ENCODE measurements at places on chromosomes 6 and 20.

- no peak overlapping the region for H3K4me3 ChIP-seq
- no peaks in the 10 kb centered on the region for H3K27me3 ChIP-seq
- no peaks in the 10 kb centered on the region for H3K36me3 ChIP-seq
- H3K27ac ChIP-seq = no peak overlapping the region
These were observed 71.3 kb upstream of the EYA2 start for GRCh38 chr20:46823271-46823751.

- H3K4me3 ChIP-seq = no peak overlapping the region
- no peak overlapping the region for H3K27ac ChIP-seq
- H3K36me3 ChIP-seq = no peaks in the 10 kb centered on the region
- no peak for DNase-seq
- no peaks in the 10 kb centered on the region for H3K27me3 ChIP-seq
- no peaks in the 10 kb centered on the region for H3K4me1 ChIP-seq
These were observed 306.1 kb downstream of the ZNF217 start for GRCh38 chr20:53287357-53288042.

DNA sequence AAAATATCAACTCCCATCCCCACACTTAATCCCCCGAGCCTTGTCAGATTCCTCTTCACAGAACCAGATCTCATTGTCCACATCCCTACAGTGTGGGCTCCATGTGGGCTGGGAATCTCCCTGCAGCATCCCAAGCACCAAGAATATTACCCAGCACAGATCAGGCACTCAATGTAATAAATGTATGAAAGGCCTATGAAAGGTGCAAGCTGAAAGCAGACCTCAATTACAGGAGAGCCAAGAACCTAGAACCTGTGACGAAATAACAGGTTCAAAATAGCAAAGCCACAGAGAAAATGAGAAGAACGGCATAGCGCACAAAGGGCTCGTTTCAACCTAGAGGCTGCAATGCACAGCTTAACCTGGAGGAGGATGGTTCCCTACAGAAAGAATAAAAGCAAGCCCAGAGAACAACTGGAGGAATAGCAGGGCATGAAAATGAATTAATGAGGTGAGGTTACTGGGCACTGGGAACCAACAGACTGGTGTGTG lies 3.1 kb downstream of the SLC23A2 start:
- no peak overlapping the region for H3K4me3 ChIP-seq
- H3K27me3 ChIP-seq = no peaks in the 10 kb centered on the region
- peaks cover 15% of the 10 kb centered on the region for H3K4me1 ChIP-seq
- H3K36me3 ChIP-seq = no peaks in the 10 kb centered on the region

- DNase-seq = no peak
- H3K27me3 ChIP-seq = peaks cover 15% of the 10 kb centered on the region
- no peaks in the 10 kb centered on the region for H3K36me3 ChIP-seq
- H3K27ac ChIP-seq = no peak overlapping the region
- no peaks in the 10 kb centered on the region for H3K4me1 ChIP-seq
These were observed 767 bp upstream of the PAX1 start for GRCh38 chr20:21704408-21705385.

GRCh38 chr6:43339168-43339567 lies 30.3 kb downstream of the ZNF318 start:
- H3K27me3 ChIP-seq = no peaks in the 10 kb centered on the region
- no peak overlapping the region for H3K4me3 ChIP-seq
- no peaks in the 10 kb centered on the region for H3K4me1 ChIP-seq
- no peak for DNase-seq
- H3K27ac ChIP-seq = no peak overlapping the region

DNA sequence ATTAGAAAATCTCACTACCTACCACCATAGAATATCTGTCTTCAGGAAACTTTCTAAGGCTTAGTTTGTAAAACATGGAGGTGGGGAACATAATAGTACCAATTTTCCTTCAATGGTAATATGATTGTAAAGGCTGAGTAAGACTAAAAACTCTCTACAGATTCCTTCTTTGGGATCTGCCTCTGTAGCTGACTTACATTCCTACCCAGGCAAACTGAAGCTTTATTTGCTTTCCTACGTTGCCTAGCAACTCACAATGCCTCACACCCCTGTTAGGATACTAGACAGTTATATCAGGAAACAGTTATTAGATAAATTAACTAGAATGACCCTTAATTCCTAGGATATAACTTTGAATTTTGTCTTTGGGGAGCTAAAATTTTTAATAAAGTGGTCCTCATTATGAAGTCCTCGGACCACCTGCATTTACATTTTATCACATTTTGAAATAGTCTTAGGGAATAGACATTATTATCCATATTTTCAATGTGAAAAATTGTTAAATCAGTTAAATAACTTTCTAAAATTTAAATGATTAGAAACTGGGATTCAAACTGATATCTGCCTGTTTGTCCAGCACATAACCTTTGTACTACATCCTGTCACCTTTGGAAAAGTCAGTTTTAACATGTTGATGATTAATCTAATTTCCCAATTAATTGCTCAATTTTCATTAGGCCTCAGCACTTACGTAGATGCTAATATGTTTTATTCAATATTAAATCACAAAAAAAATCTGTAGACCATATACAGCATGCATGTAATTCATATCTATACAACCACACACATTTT lies 591.4 kb downstream of the RNF144B start:
- peaks cover 13% of the 10 kb centered on the region for H3K4me1 ChIP-seq
- H3K27ac ChIP-seq = no peak overlapping the region
- no peaks in the 10 kb centered on the region for H3K27me3 ChIP-seq
- no peak for DNase-seq

GRCh38 chr6:112337209-112337638 lies 9.9 kb upstream of the RFPL4B start:
- H3K36me3 ChIP-seq = no peaks in the 10 kb centered on the region
- no peaks in the 10 kb centered on the region for H3K27me3 ChIP-seq
- H3K4me3 ChIP-seq = no peak overlapping the region
- DNase-seq = peak; percentile 75
- H3K4me1 ChIP-seq = no peaks in the 10 kb centered on the region

GRCh38 chr6:20538131-20538662 lies 3.9 kb downstream of the CDKAL1 start:
- H3K27me3 ChIP-seq = no peaks in the 10 kb centered on the region
- no peak overlapping the region for H3K27ac ChIP-seq
- no peak overlapping the region for H3K4me3 ChIP-seq
- DNase-seq = no peak
- no peaks in the 10 kb centered on the region for H3K36me3 ChIP-seq

- H3K27ac ChIP-seq = peak overlapping the region; percentile 68
- peak; percentile 80 for DNase-seq
- peaks cover 5% of the 10 kb centered on the region for H3K4me1 ChIP-seq
- no peaks in the 10 kb centered on the region for H3K36me3 ChIP-seq
- H3K27me3 ChIP-seq = no peaks in the 10 kb centered on the region
- peak overlapping the region; percentile 30 for H3K4me3 ChIP-seq
These were observed 372 bp downstream of the KIAA0408 start for GRCh38 chr6:127458817-127459216.

DNA sequence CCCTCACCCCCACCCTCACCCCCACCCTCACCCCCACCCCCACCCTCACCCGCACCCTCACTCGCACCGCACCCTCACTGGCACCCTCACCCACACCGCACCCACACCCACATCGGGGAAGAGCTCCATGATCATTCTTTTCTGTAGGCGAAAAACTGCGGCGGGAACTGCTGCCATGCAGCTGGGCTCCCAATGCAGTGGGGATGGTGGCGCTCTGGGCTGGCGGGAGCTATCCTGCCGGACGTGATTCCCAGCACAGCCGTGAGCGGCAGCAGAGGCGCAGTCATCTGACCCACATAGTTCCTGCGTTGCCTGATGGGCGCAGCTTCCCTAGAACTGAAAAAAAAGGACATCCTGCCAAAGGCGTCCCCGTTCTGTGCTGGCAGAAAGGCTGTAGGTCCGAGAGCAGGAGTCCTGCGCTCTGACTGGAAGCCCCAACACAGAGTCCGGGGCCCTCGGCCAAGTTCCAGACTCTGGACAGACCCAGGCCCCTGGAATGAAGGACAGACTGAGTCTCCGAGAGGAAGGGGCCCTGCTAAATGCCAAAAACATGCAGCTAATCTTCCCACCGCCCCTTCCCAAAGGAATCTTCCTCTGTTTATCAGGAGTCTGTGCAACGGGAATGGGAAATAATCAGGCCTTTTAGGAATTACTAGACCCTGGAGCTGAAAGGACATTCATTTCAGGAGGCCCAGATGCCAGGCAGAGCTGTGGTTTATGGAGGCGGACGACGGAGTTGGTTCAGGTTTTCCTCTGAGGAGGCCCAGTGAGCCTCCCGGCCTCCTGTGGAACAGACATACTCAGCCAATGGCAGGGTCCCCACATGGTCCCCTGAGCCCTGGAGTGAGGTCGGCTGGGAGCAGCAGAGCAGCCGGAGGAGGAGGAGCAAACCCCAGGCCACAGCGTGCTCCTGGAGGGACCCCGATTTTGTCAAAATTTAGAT lies 14.1 kb upstream of the TCFL5 start:
- no peak overlapping the region for H3K4me3 ChIP-seq
- DNase-seq = peak; percentile 93
- H3K4me1 ChIP-seq = no peaks in the 10 kb centered on the region
- peak overlapping the region; percentile 68 for H3K27ac ChIP-seq

- no peaks in the 10 kb centered on the region for H3K27me3 ChIP-seq
- peak overlapping the region; percentile 72 for H3K27ac ChIP-seq
- H3K36me3 ChIP-seq = no peaks in the 10 kb centered on the region
- H3K4me3 ChIP-seq = no peak overlapping the region
- DNase-seq = no peak
These were observed 66.7 kb upstream of the SLC22A16 start for GRCh38 chr6:110543106-110543505.

- no peaks in the 10 kb centered on the region for H3K27me3 ChIP-seq
- no peaks in the 10 kb centered on the region for H3K36me3 ChIP-seq
These were observed 391.6 kb upstream of the FKBP1C start for GRCh38 chr6:62819640-62820039.

- no peaks in the 10 kb centered on the region for H3K4me1 ChIP-seq
- H3K27me3 ChIP-seq = no peaks in the 10 kb centered on the region
- H3K27ac ChIP-seq = no peak overlapping the region
- no peak overlapping the region for H3K4me3 ChIP-seq
These were observed 2.3 kb upstream of the SNRNP48 start for GRCh38 chr6:7587631-7588100.

DNA sequence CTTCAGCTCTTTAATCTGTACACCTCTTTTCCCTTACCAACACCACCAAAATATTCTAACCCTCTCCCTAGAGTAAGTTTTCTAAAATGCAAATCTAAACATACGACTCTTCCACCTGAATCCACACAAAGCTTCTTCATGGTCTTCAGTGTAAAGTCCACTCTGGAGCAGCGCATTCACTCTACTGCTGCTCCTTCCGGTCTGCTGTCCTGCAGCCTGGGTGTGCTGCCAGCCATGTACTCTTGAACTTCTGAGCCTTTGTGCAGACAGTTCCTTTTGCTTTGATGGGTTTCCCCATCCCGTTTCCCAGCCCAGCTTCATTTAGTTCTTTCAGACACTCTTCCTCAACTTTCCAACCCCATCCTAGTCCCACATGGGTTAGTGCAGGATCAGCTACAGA lies 108.7 kb upstream of the SGK1 start:
- H3K36me3 ChIP-seq = no peaks in the 10 kb centered on the region
- H3K4me1 ChIP-seq = no peaks in the 10 kb centered on the region
- no peak for DNase-seq
- no peak overlapping the region for H3K4me3 ChIP-seq

DNA sequence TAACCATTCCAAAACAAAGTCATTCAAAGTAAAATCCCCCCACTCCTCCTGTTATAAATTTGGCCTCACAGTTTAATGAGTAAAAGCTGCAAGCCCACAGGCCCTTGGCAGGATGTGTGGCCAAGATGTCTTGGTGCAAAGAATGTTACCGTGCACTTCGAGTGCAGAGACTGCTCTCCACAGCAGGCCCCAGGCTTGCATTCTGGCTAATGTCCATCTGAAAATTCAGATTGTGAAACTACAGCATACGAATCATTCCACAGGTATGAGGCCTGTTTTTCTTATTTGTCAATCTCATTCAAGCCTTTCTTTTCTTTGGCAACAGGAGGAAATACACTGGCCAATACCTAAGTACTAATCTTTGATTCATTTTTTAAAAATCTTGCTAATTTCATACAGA lies 7.1 kb downstream of the RPS6KA2 start:
- H3K36me3 ChIP-seq = no peaks in the 10 kb centered on the region
- no peak overlapping the region for H3K4me3 ChIP-seq
- H3K4me1 ChIP-seq = no peaks in the 10 kb centered on the region
- H3K27me3 ChIP-seq = no peaks in the 10 kb centered on the region

DNA sequence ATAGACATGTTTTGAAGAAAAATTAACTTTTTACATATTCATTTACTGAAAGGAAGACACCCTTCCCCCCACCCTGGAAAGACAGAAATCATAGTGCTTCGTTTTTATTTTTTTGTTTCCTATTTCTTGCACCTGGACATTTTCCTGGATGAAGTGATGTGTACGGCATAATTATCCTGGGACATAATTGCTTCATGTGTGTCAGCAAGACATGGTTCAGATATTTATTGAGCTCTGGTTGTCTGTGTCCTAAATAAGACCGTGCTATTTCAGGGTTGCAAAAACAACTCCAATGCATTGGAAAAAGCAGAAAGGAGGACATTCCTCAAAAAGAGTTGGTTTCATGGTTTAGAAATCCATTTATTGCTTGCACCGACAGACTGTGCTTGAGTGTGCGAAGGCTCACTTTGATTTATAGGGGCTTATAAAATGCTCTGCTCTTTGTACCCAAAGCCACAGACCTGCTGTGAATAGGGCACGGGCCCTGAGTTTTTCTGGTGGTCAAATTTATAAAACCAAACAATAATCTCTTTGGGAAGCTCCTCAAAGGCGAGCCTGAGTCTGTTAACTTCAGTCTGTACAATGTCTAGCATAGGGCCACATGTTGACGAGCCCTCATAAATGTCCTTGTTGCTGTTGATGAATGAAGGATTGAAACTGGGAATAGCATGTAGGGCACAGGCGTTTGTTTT lies 179.5 kb downstream of the SOX4 start:
- H3K27me3 ChIP-seq = no peaks in the 10 kb centered on the region
- H3K4me3 ChIP-seq = no peak overlapping the region
- no peaks in the 10 kb centered on the region for H3K36me3 ChIP-seq
- peaks cover 27% of the 10 kb centered on the region for H3K4me1 ChIP-seq

- DNase-seq = no peak
- H3K4me1 ChIP-seq = peaks cover 20% of the 10 kb centered on the region
- no peaks in the 10 kb centered on the region for H3K27me3 ChIP-seq
- peaks cover 26% of the 10 kb centered on the region for H3K36me3 ChIP-seq
These were observed 23.8 kb downstream of the TAF11 start for GRCh38 chr6:34864007-34864406.

DNA sequence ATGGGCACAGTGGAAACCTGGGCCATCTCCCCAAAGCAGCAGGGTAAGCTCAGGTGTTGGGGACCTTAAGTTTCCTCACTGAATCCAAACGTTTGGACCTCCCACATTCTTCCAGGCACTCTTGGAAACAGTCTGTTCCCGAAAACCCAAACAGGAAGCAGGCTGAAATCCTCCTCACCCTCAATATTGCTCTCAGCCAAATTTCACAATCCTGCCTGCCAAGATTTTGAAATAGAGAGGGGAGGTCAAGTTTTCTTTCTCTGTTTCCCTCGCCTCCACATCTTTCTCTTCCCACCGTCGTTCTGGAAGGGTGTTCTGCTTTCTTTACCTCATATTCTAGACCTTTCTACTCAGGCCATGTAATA lies 392.0 kb upstream of the SASH1 start:
- no peak overlapping the region for H3K4me3 ChIP-seq
- H3K27ac ChIP-seq = no peak overlapping the region
- H3K36me3 ChIP-seq = no peaks in the 10 kb centered on the region
- H3K4me1 ChIP-seq = peaks cover 11% of the 10 kb centered on the region

Data from right atrium auricular region (tissue), 2 donors.